ENCODE measurements at places on chromosomes 3 and 15.

- no peak for DNase-seq
Measured at GRCh38 chr3:23991683-23992628, 46.9 kb downstream of the NR1D2 start.

DNA sequence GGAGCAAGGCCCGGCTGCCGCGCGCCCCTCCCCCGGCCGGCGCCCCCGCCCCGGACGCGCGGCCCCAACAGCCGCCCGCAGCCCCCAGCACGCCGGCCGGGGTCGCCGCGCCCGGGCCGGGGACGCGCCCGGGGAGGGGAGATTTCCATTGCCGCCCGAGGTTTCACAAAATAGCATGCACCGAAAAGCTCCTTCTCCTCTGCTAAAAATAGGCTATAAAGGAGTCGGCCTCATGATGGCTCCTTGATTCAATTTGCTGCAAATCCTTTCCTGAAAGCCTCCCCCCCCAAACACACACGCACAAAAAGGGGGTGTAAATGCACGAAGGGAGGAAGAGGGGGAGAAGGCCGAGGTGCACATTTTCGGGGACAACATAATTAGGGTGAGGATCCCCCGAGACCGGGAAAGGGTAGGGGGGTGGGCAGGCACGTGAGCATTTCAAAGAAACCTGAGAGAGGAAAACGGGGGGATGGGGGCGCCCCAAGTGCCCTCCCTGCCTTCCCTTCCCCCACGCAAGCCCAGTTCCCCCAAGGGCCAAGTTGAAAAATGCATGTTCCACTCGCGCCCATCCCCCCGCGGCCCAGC is 734 bp downstream of the TBL1XR1 start:
- DNase-seq: no peak

DNA sequence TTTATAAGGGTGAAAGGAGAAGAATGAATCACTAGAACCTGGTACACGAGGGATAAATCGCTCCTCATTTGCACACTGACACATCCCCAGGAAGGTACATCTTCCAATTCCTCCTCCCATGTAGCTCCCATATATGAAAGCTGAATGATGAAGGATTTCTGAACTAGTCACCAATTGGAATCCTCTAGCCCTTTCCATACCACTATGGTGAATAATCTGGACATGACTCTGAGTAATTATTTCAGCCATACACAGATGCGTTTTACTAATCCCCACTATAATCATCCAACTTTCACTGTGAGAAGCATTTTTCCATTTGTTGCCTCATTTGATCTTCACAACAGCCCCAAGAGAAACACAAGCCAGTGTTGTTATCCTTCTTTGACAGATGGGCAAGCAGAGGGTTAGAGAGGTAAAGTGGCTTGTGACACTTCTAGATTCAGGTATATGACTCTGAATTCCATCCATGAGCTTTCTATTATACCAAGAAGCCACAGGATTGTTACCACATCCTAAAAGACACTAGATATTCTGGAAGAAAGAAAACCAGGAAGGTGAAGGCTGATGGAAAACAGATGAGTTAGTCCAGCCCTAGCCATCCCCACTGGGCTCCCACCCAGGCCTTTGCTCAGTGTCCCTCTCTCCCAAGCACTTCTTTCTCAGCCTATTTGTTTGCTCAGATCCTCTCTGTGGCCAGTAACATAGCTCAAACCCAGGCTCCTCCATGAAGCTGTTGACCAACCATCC is 22.2 kb upstream of the BCL6 start:
- no peak for DNase-seq

- no peak for DNase-seq
Measured at GRCh38 chr3:16817197-16817596, 67.6 kb upstream of the PLCL2 start.

GRCh38 chr3:15380980-15381890 is 46.1 kb downstream of the METTL6 start:
- DNase-seq: no peak

DNA sequence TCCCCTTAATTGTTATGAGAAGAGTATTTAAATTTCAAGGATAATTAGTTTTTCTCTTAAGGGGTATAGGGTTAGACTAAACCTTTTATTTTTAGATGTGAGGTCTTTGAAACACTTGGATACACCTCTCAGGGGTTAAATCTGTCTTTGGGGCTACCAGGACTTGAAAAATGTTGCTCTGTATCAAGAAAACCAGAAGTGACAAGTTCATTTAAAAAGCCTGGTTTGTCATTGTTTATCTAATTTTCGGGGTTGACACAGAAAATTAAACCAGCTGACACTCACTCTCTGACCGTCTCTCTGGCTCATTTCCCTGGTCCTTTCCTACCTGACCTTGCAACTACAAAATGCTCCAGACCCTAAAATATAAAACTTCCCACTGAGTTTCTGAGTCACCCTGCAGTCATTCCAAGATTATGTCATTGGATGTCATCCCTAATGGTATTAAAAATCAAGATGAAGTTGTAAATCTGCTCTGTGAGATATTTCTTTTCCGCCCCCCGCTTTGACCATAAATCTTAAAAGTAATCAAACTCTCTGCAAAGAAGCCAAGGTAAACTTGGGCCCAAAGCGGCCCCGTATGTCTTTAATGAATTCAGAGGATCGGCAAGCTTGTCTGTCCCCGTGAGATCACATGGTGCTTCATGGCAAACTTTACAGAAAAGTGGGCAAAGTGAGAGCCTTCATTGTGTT is 32.9 kb upstream of the SKOR1 start:
- no peak for DNase-seq

- DNase-seq: no peak
Measured at GRCh38 chr3:47323431-47324277, 40.9 kb downstream of the KLHL18 start.

DNA sequence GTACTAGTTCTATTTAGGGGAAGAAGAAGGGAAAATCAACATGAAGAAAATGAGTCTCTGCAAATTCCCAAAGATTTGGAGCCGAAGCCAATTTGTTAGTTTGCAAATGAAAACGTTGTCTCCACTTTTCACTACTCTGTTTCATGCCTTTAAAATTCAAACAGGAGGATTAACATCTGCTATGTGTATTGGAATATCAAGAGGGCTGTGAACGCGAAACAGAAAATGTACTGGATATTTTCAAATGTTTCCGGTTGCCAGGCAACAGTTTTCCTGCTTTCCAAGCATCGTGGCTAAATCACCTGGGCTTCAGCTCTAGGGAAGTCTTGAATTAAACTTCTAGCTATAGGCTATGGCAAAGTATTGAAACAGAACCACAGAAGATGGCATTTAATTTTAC is 172.8 kb downstream of the KCNMB2 start:
- no peak for DNase-seq

DNA sequence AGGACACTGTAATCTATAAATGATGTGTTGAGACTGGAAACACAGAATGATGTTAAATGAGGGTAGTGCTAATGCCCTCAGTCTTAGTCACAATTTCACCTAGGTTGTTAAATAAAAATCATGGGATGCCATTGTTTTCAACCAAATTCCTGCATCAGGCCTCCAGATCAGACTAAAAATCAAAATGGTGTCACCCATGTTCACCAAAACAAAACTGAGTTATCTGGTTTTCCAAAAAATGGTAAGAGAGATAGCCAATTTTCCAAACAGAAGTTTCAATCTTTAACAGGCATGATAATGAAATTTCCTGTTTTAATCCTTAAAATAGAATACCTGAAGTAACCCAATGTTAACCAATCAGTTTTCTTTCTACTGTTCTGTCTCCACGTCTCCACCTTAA is 2.2 kb upstream of the PIAS1 start:
- no peak for DNase-seq

GRCh38 chr3:153145454-153145853 is 16.6 kb upstream of the RAP2B start:
- no peak for DNase-seq

DNA sequence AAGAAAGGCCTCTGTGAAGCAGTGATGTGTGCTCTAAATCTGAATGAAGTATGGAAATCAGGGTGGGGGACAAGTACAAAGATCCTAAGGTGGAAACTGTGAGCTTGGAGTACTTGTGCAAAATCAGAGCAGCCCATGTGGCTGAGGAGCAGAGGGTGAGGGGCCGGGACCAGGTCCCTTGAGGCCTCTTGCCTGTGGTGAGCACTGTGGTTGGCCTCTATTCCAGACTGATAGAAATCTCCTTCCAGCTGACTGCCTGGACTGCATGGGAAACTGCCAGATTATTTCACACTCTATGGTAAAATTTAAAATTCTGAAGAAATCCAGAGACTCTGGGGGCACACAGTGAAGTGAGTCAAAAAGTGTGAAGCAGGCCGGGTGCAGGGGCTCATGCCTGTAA is 81.4 kb downstream of the TM4SF4 start:
- no peak for DNase-seq

- no peak for DNase-seq
Measured at GRCh38 chr3:142641504-142641903, 45.3 kb downstream of the PLS1 start.
